Left hindlimb (tissue), 1 donor: ENCODE measurements at places on chromosomes 1 and 21.

DNA sequence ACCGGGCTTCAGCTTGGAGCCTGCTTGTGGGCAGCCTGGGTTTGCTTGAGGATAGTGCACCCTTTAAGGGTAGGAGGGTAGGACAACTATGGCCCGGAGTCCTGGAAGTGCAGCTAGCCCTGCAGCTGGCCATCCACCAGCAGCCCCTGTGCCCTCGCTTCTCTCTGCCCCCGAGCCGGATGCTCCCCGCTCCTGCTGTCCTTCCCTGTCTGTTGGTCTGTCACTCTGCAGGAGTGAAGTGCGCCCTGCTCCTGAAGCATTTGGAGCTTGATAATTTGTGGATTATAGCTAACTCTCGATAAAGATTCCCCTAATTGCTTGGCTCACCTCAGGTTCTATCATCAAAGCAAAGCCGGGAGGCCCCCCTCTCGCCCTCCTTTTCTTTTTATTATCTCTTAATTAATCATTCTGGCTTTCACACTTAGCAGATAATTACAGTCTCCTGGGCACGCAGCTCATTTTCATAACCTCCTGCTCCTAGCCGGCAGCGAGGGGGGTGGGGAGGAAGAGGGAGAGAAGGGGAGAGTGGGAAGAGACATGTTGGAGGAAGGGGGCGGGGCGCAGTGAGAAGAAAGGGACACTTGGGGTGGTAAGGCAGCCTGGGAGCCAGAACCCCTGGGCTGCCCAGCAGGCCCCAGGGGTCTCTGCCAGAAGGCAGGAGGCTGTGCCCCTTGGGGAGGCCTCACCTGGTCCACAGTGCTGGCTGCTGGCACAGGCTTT lies 14.4 kb downstream of the KIRREL1 start:
- DNase-seq = no peak

- DNase-seq = no peak
These were observed 349.1 kb upstream of the FMN2 start for GRCh38 chr1:239742416-239743109.

DNA sequence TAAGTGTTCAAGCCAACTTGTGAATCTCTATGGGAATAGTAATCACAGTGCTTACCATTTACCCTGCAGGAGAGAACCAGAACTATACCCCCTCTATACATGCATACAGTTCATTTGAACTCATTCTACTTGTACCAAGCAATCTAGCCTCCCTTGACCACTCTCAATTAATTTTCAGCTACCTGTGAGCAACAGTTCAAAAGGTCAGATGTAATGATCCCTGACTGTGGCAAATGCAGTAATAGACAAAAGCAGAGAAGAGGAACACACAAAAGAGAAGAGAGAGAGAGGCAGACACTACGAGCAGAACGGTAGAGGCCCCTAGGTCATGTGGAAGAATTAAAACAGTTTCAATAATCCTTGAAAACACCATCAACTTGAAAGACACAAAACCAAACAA lies 52.8 kb downstream of the FMO4 start:
- no peak for DNase-seq

DNA sequence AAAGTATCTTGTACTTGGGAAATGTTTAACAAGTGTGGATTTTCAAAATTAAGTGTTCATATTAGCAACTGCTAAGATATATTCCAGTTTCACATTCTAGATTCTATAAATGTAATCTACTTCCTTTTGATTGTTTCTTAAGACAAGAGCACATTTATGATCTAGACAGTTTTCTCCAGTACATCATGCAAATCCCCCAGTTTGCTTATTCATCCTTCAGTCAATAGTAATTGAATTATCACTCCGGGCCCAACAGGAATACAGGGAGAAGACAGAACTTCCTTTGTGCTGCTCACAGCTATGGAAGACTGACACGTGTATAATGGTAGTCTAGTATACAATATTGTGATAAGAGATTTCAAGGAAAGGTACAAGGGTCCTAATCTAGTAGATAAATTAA lies 14.5 kb downstream of the PLA2G4A start:
- no peak for DNase-seq

DNA sequence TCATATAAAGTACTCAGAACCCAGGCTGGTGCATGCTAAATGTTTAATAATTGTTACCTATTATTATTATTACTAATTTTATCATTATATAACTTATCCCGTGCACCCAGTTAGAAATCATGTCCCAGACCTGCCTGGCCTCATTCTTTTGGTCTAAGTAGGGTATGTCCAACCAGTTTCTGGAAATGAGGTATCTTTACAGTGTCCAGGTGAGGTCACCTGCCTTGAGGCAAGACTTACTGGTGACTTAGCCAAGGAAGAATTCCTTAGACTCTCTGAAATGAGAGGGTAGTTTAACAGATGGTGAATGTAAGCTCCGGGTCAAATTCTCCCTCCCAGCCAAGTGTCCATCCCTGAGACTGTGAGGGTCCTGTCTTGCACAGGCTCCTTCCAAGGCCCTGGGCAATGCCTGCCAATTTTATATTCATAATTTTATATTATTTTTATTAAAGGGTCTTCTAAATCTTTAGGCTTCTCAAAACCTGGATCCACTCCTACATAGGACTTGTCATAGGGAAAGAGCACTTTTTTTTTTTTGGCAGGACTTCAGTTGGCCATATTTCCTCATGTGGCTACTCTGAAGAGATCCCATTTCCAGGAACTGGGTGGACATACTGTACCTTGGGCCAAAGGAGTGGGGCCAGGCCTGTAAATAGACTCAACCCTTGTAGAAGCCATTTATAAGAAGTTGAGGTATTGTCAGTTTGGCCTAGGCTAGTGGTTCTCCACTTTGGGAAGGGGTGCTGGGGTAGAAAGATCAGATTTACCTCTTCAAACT lies 96.7 kb upstream of the KCNA3 start:
- no peak for DNase-seq

- DNase-seq = no peak
These were observed 10.9 kb downstream of the CFAP107 start for GRCh38 chr1:12756768-12757413.

DNA sequence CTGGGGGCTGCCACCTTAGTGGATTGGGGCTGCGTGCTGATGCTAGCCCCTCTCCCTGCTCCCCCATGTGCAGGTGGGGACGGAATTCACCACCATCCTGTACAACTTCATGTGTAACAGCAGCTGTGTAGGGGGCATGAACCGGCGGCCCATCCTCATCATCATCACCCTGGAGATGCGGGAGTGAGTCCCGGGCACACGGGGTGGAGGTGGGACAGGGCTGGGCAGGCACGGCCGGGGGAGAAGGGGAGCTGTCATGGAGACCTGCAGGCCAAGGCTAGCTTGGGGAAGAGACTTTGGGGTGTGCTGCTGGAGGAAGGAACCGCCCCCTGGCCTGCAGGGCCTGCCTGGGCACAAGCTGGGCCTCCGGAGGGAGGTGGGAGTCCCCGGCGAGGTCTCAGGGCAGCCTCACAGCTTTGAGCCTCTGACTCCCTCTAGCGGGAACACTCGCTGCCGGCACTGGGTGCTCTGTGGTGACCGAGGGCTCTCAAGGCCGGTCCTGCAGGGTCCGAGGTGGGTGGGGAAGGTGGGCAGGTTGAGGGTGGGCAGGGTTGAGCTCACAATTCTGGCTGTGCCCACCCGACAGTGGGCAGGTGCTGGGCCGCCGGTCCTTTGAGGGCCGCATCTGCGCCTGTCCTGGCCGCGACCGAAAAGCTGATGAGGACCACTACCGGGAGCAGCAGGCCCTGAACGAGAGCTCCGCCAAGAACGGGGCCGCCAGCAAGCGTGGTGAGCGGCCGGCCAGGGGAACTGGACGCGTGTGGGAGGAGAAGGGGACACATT lies 25.0 kb upstream of the CCDC27 start:
- DNase-seq = no peak

DNA sequence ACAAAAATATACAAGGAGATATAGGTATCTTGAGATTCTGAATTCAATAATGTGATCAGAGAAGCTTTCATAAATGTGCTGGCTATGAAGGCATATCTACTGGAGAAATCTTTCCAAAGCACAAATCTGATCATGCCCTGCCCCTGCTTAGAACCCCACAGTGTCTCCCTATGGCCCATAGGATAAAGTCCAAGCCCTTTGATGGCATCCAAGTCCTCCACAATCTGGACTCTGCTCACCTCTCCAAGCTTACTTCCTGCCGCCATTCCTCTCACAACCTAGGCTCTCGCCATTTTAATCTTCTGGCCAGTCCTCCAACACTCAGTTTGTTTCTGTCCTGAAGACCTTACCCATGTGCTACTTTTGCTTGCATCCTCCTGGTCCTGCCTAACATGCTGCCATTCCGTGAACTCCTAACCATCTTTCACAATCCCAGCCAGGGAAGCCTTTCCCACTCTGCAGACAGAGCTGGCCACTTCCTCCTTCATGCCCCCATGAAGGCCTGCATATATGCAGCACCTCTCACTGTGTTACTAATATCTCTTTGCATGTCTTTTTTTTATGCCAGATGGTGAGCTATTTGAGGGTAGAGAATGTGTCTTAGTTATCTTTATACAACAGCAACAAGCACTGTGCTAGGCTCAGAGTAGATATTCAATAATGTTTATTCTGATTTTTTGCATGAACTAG lies 5.6 kb upstream of the ATP1A1 start:
- no peak for DNase-seq

DNA sequence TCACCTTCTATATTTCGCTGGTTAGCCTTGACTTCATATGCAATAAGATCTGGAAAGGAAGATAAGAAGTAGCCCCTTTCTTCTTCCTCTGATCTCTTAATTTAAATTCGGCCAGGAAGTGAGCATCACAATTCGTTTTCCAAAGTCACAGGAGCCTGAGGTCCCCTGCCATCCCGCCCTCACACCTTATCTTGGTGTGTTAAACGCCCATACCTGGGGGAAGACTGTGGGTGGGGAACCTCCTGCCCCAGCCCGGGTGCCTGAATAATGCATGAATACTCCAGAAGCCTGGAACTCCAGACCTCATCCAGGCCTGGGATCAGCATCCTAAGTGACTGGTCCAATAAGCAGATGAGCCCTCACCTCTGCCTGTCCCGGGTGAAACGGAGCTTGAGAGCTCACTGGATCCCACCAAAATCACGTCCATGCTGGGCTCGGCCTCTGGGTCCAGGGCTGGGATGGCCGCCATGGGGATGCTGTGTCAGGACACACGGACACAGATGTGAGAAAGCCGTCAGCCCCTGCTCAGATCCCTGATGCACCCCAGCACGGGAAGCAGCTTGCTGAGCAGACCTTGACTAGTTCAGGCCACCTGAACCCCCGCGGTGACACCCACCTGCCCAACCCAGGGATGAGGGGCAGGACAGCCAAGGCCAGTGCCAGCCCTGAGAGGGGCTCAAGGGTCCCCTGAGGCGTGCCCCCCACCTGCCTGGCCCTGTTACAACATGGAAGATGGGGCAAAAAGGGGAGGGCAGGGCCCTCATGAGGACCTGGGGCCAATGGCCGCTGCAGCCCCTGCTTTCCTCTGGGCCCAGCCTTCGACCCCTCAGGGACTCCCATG lies 686 bp downstream of the DNMT3L start:
- DNase-seq = peak; percentile 10

DNA sequence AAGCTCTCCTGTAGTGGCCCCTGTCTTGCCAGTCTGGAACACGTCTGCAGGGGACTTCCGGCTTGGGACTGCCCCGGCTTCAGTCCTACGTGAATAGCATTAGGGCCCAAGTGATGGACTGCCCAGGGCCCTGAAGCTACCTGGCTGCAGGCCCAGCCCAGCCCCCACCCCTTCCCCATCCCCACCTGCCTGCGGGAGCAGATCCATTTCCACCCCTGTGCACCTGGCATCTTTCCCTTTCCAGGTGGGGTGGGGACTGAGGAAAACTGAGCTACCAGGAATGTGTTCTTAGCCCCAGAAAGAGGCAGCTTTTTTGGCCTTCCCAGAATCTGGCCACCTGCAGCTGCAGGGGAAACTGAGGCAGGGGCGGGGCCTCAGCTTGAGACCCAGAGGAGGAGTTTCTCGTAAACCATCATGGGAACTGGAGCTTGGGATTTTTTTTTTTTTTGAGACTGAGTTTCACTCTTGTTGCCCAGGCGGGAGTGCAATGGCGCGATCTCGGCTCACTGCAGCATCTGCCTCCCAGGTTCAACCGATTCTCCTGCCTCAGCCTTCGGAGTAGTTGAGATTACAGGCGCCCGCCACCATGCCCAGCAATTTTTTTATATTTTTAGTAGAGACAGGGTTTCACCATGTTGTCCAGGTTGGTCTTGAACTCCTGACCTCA lies 3.2 kb downstream of the EDN2 start:
- DNase-seq = no peak

GRCh38 chr1:193339401-193339800 lies 153.0 kb upstream of the B3GALT2 start:
- no peak for DNase-seq

DNA sequence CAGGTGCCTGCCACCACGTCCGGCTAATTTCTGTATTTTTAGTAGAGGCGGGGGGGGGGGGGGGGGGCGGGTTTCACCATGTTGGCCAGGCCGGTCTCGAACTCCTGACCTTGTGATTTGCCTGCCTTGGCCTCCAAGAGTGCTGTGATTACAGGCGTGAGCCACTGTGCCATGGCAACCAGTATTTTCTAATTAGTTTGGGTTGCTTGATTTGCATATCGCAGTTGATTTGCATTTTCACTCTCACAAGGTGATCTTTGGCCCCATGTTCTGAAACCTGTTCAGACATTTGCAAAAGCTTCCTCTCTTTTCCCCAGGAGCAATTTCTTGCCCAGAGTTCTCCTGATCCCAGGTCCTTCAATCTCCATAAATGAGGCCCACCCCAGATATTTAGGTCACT lies 1.7 kb downstream of the TOR3A start:
- no peak for DNase-seq
